ENCODE measurements at places on chromosomes 5 and 9.
A peak's percentile ranks its signal among the peaks of the same experiment; 100 is the strongest.

DNA sequence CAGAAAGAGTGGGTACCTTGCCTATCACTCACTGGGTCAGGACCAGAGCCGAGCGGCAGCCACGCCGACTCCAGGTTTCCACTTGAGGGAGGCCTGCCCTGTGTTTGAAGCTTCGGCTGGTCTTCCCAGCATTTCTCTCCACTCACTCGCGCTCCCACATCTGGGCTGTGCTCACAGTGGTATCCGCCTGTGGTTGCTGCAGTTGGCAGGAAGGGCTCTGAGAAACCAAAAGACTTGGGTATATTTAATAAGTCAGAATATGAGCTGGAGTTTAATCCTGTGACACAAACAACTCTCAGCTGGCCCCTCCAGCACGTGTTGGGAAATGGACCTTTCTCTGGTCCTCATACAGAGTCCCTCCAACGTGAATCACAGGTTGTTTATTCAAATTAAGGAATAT lies 70.9 kb downstream of the SPRY4 start:
- DNase-seq: no peak

DNA sequence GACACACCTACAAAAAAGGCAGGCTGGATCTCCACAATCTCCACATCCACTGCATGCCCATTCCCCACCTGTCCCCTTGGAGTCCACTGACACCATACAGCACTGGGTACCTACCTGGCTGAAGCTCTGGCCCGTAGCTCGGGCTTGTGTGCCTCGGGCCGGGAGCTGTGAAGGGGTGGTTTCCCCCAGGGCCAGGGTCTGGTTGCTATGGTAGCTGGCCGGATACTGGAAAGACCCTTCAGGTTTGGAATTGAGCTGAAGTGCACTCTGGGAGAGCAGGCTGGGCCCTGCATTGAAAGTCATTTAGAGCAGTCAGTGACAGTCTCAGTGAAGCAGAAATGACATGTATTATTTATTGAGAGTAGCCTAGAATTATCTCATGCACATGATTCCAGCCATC lies 507.3 kb downstream of the CTNND2 start:
- DNase-seq: no peak

GRCh38 chr5:129915415-129915814 lies 11.2 kb downstream of the CHSY3 start:
- no peak for DNase-seq

GRCh38 chr5:54624805-54625568 lies 107.4 kb downstream of the SNX18 start:
- no peak for DNase-seq

- no peak for DNase-seq
Measured at GRCh38 chr9:23598994-23599393, 227.0 kb downstream of the ELAVL2 start.

DNA sequence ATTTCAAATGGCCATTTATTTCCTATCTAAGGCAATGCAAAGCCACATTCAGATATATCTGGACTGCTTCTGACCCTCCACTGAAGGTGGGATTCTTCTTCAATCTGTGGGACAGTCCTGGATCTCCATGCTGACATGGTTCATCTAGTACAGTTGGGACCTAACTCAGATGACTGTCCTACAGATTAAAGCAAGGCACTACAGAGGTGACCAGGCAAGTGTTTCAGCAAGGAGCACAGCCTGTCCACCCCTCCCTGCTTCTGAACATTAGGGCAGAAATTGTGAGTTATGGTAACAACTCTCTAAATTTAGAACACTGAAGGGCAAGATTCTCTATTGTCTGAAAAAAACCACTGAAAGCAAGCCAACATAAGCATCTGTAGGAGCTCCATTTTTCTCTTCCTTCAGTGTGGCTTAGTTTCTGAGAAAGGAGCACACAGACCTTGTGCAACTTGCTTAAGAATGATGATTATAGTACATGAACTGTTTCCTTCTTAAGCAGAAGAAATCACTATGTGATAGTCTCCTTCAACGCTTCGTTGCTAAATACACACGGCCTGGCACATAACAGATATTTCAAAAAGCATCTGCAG lies 62.9 kb upstream of the BARX1 start:
- no peak for DNase-seq

DNA sequence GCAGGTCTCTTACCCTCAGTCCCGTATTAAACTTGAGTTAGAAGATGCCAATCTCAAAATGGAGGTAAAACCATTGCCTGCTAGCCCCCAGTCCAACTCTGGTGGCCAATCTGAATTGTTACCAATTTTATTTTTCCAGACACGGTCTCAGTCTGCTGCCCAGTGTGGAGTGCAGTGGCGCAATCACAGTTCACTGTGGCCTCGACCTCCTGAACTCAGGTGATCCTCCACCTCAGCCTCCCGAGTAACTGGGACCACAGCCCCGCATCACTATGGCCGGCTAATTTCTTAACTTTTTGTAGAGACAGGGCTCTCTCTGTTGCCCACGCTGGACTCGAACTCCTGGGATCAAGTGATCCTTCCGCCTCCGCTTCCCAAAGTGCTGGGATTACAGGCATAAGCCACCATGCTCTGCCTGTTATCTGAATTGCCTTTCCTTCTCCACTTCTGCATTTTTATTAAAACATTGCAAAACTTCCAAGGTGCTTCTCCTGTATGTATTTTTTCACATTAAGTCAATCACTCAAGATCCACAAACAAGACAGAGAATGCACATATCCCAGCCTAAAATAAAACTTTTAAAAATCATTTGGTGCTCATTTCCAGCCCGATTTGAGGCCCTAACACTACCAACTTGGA lies 2.3 kb downstream of the FANCC start:
- no peak for DNase-seq

- no peak for DNase-seq
Measured at GRCh38 chr9:72082536-72082935, 22.1 kb upstream of the C9orf57 start.

DNA sequence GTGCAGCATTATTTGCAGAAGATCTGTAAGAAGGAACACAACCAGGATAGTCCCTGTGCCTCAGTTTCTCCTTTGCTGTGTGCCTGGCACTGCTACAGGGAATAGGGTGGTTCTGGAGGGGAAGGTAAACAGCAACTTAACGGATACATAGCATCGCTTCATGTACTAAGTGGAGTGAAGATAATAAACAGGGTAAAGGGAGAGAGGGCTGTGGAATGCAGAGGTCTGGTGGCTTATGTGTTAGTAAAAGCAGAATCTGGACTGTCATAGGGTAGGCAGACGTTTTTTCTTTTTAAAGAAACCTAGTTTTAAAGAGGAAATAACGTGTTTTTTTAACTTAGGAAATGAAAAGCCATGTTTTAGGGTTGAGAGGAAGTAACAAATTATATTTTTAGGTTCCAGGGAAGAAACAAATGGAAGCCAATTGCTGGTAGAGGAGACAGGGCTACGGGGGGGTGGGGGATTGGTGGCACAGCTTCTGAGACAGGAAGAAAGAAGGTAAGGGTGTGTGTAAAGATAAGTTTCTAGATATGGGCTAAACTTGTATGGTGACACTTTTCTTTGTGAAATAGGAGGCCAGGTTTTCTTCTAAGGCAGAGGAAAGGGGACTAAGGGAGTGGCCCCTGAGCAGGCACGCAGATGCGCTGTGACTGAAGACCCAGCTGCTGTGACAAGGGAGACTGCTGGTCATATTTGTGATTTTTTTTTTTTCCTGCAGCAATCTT lies 1.3 kb downstream of the GNG10 start:
- peak; percentile 34 for DNase-seq

GRCh38 chr9:111959468-111960359 lies 63.1 kb downstream of the UGCG start:
- peak; percentile 33 for DNase-seq

- no peak for DNase-seq
Measured at GRCh38 chr9:35652829-35653209, 2.1 kb upstream of the SIT1 start.

GRCh38 chr5:96818125-96818788 lies 10.5 kb upstream of the ERAP1 start:
- no peak for DNase-seq
